Articular chondrocyte of knee joint (primary cell): ENCODE measurements at places on chromosomes 3 and 15. TPM values are rescaled to one million over a fixed set of nuclear protein-coding genes. Genes with fewer than 3 reads are reported as not detected.

Gene FBN1
- total RNA-seq: 1,426 and 1,479 TPM in 2 replicates

Gene LSAMP
- 3.2 and 6.5 TPM in 2 replicates for total RNA-seq

Gene CADM2
- 0.11 TPM in 1 of 2 replicates, not detected in the other for total RNA-seq

Gene SOX14
- total RNA-seq: not detected in 2 replicates

Gene DPPA2
- not detected in 2 replicates for total RNA-seq

Gene THAP10
- 2.4 and 2.7 TPM in 2 replicates for total RNA-seq

Gene RETNLB
- not detected in 2 replicates for total RNA-seq

Gene CLDN16
- not detected in 2 replicates for total RNA-seq

Gene PRRT3
- 4.6 and 5.5 TPM in 2 replicates for total RNA-seq

Gene USP4
- 24.8 and 25.7 TPM in 2 replicates for total RNA-seq

Gene CILP
- total RNA-seq: 4.6 and 13.8 TPM in 2 replicates

Gene CLSTN2
- 0.78 and 11.3 TPM in 2 replicates for total RNA-seq

Gene ACKR4
- total RNA-seq: 3.7 and 5.3 TPM in 2 replicates

Gene C3orf85
- total RNA-seq: not detected in 2 replicates
